Muscle of leg (tissue), 16 donors: ENCODE measurements at places on chromosomes 2 and 18. TPM values are rescaled to one million over a fixed set of nuclear protein-coding genes. Genes with fewer than 3 reads are reported as not detected.
A peak's percentile ranks its signal among the peaks of the same experiment; 100 is the strongest.

GRCh38 chr2:174764280-174765255 lies at the start of gene CHRNA1:
Gene CHRNA1 (minus strand): TSS chr2:174764472. CDS start chr2:174764394, 78 bp downstream.
- peak; percentile 87 for DNase-seq
- peak within 1 kb of the TSS; percentile 91 for H3K27ac ChIP-seq
- H3K4me3 ChIP-seq = peak within 1 kb of the TSS; percentile 41
- H3K4me1 ChIP-seq = peaks cover 43% of the 10 kb centered on the region

DNA sequence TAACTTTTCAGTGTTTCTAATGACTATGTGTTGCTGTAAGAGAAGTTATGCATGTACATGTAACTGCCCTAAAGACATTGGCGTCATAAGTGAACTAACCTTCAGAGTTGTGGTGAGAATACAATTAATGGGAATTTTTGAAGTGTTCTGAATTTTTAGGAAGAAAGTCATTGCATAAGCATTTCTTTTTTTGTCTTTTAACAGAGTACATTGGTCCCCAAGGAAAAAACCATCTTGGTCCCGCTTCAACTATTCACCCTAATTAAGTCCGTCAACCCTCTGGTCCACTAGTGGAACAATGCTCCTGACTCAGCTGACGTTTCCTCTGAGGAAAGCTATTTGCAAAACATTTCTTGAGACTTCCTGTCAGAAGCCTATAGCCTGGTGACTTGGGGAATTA lies 41.1 kb upstream of the VIT start:
- H3K4me1 ChIP-seq = no peaks in the 10 kb centered on the region
- H3K27me3 ChIP-seq = no peaks in the 10 kb centered on the region
- no peaks in the 10 kb centered on the region for H3K36me3 ChIP-seq
- no peak overlapping the region for H3K4me3 ChIP-seq
- H3K27ac ChIP-seq = no peak overlapping the region

DRC1 gene
- 0.32 TPM for polyA plus RNA-seq

DNA sequence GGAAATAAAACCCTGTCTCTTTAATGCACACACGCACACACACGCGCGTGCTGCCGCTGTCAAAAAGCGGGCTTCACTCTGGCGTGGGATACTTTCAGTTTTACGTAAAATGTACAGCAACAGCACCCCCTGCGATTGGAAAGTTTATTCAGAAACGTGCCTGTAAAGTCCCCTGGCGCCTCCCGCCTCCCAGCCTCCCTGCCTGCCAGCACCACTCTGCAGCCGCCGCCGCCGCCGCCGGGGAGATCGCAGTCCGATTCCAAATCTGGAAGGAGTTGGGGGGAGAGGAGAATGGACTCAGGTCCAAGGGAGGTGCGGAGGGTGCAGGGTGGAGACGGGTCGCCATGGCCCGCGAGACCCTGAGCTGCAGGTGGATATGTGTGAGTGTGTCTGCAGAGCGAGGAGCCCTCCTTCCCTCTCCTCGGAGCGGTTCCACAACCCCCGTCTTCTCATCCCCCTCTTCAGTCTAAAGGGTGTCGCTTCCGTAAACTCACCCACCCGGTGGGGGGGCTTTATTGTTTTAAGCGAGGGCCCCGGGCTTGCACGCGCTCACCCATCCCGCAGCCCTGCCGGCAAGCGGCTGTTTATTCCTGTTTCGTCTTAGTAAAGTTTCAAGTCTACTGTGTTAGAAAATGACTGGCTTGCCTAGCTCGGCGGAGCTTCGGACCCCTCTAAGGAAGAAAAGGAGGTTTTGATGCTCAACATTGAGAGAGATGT lies 1.8 kb upstream of the BCL11A start:
- H3K4me1 ChIP-seq = peaks cover 32% of the 10 kb centered on the region
- peak overlapping the region; percentile 69 for H3K4me3 ChIP-seq
- peak; percentile 86 for DNase-seq
- no peaks in the 10 kb centered on the region for H3K36me3 ChIP-seq
- no peak overlapping the region for H3K27ac ChIP-seq
